ENCODE measurements at places on chromosomes 11 and 22.

DNA sequence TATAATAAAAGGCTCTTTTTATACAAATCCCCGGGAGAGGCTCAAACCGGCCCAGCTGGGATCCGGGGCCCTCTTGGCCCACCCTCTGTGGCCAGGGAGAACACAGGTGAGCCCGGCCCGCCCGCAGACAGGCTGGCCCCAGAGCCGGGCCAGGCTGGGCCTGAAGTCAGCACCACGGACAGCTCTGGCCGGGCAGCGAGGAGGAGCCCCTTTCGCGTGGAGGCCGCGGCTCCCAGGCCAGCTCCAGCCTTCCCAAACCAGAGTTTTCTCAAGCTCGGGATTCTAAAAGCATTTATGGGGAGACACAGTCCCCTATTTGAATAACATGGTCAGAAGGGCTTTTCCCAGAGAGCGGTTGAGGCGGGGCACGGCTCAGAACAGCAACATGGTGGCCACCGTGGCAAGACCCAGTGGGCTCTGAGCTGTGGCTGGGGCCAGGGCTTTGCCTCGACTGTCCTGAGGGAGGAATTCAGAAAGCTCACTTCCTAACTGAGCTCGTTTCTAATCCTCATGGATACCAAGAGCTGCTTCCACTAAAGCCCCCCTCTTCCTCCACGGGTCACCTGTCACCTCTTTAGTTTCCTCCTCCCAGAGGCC is 115.4 kb downstream of the BRD1 start:
- DNase-seq = no peak

DNA sequence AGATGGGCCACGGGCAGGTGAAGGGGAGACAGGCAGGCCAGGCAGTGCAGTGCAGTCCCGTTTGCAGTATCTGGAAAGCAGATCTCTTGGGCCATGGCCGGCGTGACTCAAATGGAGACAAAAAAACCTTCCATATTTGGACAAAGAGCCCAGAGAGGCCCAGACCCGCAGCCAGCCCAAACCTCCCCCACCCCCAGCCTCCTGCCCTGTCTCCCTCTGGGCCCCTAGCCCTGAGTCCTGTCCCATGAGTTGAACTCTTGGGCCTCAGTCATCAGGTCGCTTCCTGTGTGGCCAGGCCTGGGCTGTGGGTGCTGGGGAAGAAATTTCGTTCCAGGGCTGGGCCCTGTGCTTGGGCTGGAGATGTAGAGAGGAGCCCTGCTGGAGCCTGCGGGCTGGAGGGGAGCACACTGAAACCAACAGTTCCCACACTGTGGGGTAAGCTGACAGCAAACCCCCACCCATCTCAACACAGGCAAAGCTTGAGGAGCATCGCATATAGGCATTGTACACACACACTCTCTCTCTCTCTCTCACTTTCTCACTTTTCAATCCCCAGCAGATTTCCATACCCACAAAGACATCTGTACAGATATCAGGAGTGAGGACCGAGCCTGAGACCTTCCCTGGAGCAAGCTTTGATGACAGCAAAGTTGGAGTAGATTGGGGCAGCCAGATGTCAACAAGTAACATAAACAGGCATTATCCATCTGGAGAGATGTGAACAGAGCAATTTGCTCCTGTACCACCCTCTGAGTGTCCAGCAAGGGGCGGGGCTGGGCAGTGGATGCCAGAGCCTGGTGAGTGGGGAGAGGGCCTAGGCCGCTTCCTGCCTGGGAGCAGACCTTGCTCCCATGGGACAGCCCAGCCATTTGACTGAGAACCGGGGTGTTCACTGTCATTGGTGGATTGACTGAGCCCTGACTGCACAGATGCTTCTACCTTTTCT is 17.2 kb downstream of the ARHGEF17 start:
- no peak for DNase-seq

- no peak for DNase-seq
These were observed 150.3 kb downstream of the NECTIN1 start for GRCh38 chr11:119578521-119579191.

DNA sequence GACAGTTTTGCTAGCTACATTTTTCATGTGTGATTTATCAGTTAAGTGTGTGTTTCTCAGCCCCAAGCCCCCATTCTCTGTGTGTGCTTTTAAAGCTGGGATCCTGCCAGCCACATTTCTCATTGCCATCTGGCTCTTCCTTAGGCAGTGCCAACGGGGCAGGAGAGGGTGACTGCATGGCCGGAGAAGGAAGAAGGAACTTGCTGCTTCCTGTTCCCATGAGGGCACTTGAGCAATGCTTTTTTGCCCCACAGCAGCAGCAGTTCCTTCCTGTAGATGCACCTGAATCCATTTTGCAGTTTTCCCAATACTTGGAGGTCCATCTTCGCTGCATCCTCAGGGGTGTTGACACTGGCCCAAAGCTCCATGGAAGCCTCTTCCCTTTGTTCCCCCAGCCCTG is 37.5 kb downstream of the TNRC6B start:
- no peak for DNase-seq

DNA sequence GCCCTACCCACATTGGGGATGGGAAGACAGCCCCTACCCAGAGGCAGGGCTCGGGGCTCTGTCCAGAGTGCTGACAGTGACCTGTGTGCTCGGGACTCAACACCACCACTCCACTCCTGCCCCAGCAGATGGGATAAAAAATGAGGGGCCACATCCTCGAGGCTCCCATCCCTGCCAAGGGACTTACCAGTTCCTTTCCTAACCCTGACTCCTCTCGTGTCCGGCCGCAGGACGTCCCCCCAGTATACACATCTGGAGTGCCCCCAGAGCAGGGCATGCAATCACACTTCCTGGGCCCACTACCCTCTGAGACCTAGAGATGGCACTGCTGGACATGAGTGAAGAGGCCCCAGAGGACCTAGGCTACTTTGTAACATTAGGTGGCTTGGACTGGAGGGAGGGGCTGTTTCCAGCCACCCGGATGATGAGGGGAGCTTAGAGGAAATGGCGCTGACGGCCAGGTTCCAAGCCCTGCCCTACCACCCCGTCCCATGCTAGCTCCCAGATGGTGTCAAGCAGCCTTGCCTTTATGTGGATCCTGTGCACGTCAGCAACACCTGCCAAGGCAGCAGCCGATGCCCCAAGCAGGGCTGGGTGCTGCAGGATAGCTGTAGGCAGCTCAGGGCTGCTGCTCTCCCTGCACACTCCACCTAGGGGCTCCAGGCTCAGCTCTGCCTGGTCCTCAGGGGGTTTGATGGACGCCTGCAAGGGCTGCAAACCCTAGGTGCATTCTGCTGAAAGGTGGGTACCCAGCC is 86.6 kb downstream of the DGCR2 start:
- DNase-seq = no peak

GRCh38 chr11:84962018-84962417 is 665.1 kb downstream of the DLG2 start:
- DNase-seq = no peak

DNA sequence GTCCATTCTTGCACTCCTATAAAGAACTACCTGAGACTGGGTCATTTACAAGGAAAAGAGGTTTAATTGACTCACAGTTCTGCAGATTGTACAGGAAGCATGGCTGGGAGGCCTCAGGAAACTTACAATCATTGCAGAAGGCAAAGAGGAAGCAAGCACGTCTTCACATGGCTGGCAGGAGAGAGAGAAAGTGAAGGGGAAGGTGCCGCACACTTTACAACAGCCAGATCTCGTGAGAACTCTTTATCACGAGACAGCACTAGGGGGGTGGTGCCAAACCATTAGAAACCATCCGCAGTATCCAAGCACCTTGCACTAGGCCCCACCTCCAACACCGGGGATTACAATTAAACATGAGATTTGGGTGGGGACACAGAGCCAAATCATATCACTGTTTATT is 19.4 kb upstream of the POLA2 start:
- no peak for DNase-seq
